Skeletal muscle cell (primary cell): ENCODE measurements at places on chromosomes 5 and 9.

DNA sequence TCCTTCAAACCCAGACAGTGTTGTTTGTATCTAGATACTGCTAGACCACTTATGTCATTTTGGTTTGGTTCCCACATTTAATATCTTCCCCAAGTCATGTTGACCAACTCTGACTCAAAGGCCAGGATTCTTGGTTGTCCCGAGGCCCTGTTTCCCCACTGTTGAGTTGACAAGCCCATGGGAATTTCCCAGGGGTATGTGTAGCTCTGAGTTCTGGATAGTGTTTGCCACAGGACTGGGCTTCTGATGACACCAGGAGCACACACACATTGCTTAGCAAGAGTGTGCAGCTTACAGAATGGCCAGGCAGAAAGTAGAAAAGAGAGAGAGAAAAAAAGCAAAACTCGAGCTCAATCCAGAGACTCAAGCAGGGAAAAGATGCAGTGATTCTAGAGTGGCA is 214.4 kb downstream of the NXNL2 start:
- peak; percentile 87 for DNase-seq

DNA sequence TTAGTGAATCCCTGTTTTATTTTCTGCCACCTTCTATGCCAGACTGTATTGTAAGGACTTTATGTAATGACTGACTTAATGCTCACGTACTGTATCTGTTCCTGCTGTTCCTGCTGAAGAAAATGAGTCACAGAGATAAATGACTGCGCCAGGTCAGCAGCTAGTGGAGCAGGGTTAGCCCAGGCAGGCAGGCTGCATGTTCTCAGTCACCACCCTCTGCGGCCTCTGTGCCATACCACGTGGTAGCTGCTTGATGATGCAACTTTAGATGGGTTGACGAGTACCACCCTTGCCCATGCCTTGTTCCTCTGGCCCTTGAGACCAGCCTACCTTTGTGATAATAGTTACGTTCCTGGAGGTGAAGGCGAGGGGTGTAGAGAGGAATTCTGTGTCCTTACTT is 161.9 kb downstream of the TRIO start:
- peak; percentile 71 for DNase-seq

GRCh38 chr5:154477382-154478223 is 424 bp downstream of the HAND1 start:
- no peak for DNase-seq

GRCh38 chr9:113669522-113670115 is 206.1 kb downstream of the RGS3 start:
- no peak for DNase-seq

GRCh38 chr9:4680750-4681149 is 1.4 kb downstream of the CDC37L1 start:
- no peak for DNase-seq

DNA sequence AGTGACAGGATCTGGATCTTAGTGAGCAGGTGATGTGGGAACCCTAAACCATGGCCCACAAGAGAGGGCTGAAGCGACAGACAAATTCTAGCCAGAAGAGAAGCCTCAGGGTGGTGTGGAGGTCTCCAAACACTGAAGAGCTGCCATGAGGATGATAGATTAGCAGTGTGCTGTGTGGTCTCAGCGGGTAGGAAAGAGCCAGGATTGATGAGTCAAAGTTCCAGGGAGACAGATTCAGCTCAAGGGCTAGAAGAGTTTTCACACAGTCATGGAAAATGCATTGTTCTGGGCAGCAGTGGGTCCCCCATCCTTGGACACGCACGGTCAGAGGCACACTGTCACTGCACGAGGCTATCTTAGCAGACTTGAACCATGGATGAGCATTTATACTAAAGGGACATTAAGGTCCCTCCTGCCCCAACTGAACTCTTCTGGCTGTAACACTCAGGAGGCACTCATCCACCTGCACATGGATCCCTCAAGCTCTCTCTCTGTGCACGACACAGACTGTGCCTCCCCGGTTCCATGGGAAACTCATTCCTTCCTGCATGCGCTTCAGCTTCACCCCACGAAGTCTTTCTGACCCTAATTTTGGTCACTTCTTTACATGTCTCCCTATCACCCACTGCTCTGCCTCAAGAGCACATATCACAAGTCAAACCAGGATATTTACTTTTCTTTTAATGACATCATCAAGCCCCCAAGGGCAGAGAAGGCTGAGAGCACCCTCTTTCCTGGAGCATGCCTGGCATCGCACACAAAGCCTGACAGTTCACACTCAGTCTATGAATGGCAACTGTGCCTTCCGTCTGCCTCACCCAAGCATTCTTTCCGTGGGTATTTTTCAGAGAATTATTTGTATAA is 84.8 kb downstream of the TLE1 start:
- DNase-seq = no peak
